ENCODE measurements at places on chromosomes 4 and X.

GRCh38 chr4:26207631-26208030 lies 113.2 kb upstream of the RBPJ start:
- no peak for DNase-seq

- no peak for DNase-seq
These were observed 83.1 kb upstream of the SPIN4 start for GRCh38 chrX:63434206-63434605.

DNA sequence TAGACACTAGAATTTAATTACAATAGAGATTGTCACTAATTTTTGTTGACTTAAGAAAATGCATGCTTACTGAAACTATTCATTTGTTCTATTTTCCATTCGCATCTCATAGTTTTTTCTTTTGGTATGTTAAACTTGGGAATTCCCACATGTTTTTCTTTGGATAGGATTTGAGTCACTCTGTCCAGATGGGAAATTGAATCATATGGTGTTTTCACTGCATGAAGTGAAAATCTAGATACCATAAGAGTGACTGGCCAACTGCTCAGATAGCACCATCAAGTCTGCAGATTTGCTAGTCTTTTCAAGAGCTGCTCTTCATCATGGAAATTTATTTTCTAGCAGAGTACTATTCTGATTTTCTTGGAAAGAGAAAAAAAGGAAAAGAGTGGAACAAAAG lies 172.6 kb downstream of the FAM47B start:
- no peak for DNase-seq

- no peak for DNase-seq
These were observed 22.0 kb downstream of the SORCS2 start for GRCh38 chr4:7214359-7214758.

- no peak for DNase-seq
These were observed 261.7 kb downstream of the ANKRD50 start for GRCh38 chr4:124450851-124451250.
